ENCODE measurements at places on chromosomes 5 and 9. TPM values are rescaled to one million over a fixed set of nuclear protein-coding genes. Genes with fewer than 3 reads are reported as not detected.

Gene CAVIN4
- total RNA-seq: 1.2 TPM

Gene PNPLA7
- 2.0 TPM for total RNA-seq

Gene SH3TC2
- 1.5 TPM for total RNA-seq

Gene ABLIM3
- total RNA-seq: 23.1 TPM

Gene ASTN2
- 8.9 TPM for total RNA-seq

Gene SUSD3
- 1.3 TPM for total RNA-seq

Gene MLANA
- not detected for total RNA-seq

Gene CARD9
- 1.3 TPM for total RNA-seq

Gene RNF208
- 0.15 TPM for total RNA-seq

Gene PCDHGA3
- 2.6 TPM for total RNA-seq

Gene AGXT2
- total RNA-seq: 0.17 TPM

Gene ZDHHC11B
- 0.29 TPM for total RNA-seq

Gene C5orf58
- not detected for total RNA-seq

Gene PPP2R2B
- 0.17 TPM for total RNA-seq

Gene FOXD4L3
- total RNA-seq: not detected

Gene PRRX2
- 50.0 TPM for total RNA-seq

Gene ABO
- total RNA-seq: not detected

Gene TAF11L14
- total RNA-seq: not detected

Gene SERINC5
- 14.1 TPM for total RNA-seq

Gene HTR1A
- not detected for total RNA-seq

Gene CCT5
- 516 TPM for total RNA-seq

Gene WNK2
- total RNA-seq: 0.15 TPM

Gene SPATA31D4
- total RNA-seq: not detected

Gene BNC2
- 52.5 TPM for total RNA-seq

Gene PAX5
- total RNA-seq: not detected

Gene ARL15
- 40.5 TPM for total RNA-seq

Gene PALM2AKAP2
- total RNA-seq: 5.1 TPM
